ENCODE measurements at places on chromosomes 4 and X. TPM values are rescaled to one million over a fixed set of nuclear protein-coding genes. Genes with fewer than 3 reads are reported as not detected.

The TNIP3 gene
- 0.71 TPM for total RNA-seq

The WDFY3 gene
- total RNA-seq = 7.9 TPM

The DOK7 gene
- 0.16 TPM for total RNA-seq

The PRRG1 gene
- 4.9 TPM for total RNA-seq

The USP26 gene
- not detected for total RNA-seq

The C1QTNF7 gene
- total RNA-seq = not detected

The TRIM60 gene
- total RNA-seq = not detected

The GABRG1 gene
- not detected for total RNA-seq

The UGT2B11 gene
- total RNA-seq = not detected

The MAGED4 gene
- total RNA-seq = 7.7 TPM

The ASMT gene
- total RNA-seq = 0.74 TPM

The ASB11 gene
- not detected for total RNA-seq

The MAGEA11 gene
- not detected for total RNA-seq

The AKAP14 gene
- not detected for total RNA-seq

The RHOXF2 gene
- total RNA-seq = not detected

The MAGEE2 gene
- total RNA-seq = not detected

The C4orf36 gene
- 1.0 TPM for total RNA-seq

The NDST3 gene
- total RNA-seq = not detected

The AFP gene
- total RNA-seq = 1.7 TPM

The SPANXD gene
- not detected for total RNA-seq

The YY2 gene
- 3.0 TPM for total RNA-seq

The AMTN gene
- 0.09 TPM for total RNA-seq

The AVPR2 gene
- not detected for total RNA-seq

The F8A1 gene
- 57.7 TPM for total RNA-seq

The RXFP1 gene
- not detected for total RNA-seq

The LETM1 gene
- 31.2 TPM for total RNA-seq

The PHEX gene
- total RNA-seq = 0.44 TPM

The TCEAL2 gene
- not detected for total RNA-seq

The DDX3X gene
- total RNA-seq = 152 TPM

The PTPN13 gene
- total RNA-seq = 5.1 TPM

The TMPRSS11D gene
- total RNA-seq = not detected

The GPRIN3 gene
- total RNA-seq = 5.7 TPM

The CT45A3 gene
- total RNA-seq = not detected

The COL25A1 gene
- total RNA-seq = not detected

The CXXC4 gene
- not detected for total RNA-seq

The NAT8L gene
- 13.1 TPM for total RNA-seq

The APBB2 gene
- 8.0 TPM for total RNA-seq

The BEX1 gene
- total RNA-seq = not detected

The TRPC5OS gene
- not detected for total RNA-seq

The PABPC1L2B gene
- not detected for total RNA-seq

The BMP3 gene
- not detected for total RNA-seq

The ERVMER34-1 gene
- total RNA-seq = 0.66 TPM

The SPIN2A gene
- total RNA-seq = 0.32 TPM

The PLXNB3 gene
- total RNA-seq = 3.7 TPM

The GYPA gene
- not detected for total RNA-seq

The AFM gene
- not detected for total RNA-seq

The ITM2A gene
- 0.38 TPM for total RNA-seq

The MAGEC2 gene
- total RNA-seq = not detected

The NHSL2 gene
- total RNA-seq = 0.49 TPM

The GPRASP2 gene
- total RNA-seq = 4.7 TPM

The TMEM35A gene
- total RNA-seq = not detected

The RHOXF1 gene
- not detected for total RNA-seq

The TACC3 gene
- 87.2 TPM for total RNA-seq

The NHS gene
- 5.4 TPM for total RNA-seq

The TASL gene
- not detected for total RNA-seq

The SHROOM2 gene
- total RNA-seq = 0.24 TPM

The UCHL1 gene
- 969 TPM for total RNA-seq

The PPP4R3C gene
- total RNA-seq = not detected
